ENCODE measurements at places on chromosomes 16 and 17.

GRCh38 chr17:82690786-82691489 is 7.6 kb downstream of the RAB40B start:
- DNase-seq = no peak

DNA sequence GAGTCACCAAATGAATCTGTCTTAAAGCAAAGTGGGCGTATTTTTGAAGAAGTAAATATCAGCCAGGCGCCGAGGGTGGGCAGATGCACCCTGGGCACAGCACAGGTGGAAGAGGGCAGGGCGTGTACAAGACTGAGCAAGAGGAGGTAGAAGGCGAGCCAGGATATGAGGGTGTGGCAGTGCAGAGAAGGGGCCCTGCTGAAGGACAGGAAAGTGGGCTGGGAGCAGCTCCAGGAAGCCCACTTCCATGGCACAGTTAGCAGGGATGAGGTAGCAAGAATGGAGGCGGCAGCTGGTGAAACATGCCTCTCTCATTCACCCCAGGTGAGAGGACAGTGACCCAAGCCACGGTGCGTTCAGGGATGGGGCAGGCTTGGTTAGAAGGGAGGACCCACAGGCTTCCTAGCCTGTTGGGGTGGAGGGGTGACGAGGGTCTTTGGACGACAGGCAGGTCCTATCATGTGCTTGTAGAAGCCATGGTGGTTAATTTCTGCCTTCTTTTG is 149.3 kb downstream of the CLEC16A start:
- DNase-seq = no peak

- DNase-seq = no peak
Observed at GRCh38 chr16:89536886-89537548, 23.5 kb upstream of the RPL13 start.

- no peak for DNase-seq
Observed at GRCh38 chr17:5832886-5833285, 237.3 kb upstream of the WSCD1 start.

GRCh38 chr17:49101054-49101534 is 31.5 kb upstream of the B4GALNT2 start:
- DNase-seq = no peak

DNA sequence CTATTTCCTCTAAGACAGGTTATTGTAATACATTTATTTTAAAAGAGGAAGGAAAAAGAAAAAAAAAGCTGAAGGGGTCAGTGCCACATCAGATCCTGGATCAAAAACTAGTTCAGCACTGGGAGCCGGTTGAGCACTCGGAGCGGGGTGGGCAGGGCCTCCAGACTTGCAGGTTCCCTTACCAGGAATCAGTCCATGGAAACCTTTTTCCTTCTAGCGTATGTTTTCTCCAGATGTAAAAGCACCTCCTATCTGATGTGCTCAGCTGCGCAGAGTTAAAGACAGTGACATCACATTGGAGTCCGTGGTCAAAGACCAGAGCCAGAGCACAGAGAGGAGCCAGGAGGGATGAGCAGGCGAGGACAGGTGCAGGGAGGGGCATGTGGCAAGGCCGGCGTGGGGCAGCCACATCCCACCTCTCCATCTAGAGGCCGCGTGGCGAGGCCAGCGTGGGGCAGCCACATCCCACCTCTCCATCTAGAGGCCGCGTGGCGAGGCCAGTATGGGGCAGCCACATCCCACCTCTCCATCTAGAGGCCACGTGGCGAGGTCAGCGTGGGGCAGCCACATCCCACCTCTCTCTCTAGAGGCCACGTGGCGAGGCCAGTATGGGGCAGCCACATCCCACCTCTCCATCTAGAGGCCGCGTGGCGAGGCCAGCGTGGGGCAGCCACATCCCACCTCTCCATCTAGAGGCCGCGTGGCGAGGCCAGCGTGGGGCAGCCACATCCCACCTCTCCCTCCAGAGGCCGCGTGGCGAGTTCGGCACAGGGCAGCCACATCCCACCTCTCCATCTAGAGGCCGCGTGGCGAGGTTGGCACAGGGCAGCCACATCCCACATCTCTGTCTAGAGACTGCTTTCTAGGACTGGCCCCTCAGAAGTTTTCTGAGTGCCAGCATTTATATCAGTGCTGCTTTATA is 166.8 kb upstream of the CHMP6 start:
- no peak for DNase-seq

DNA sequence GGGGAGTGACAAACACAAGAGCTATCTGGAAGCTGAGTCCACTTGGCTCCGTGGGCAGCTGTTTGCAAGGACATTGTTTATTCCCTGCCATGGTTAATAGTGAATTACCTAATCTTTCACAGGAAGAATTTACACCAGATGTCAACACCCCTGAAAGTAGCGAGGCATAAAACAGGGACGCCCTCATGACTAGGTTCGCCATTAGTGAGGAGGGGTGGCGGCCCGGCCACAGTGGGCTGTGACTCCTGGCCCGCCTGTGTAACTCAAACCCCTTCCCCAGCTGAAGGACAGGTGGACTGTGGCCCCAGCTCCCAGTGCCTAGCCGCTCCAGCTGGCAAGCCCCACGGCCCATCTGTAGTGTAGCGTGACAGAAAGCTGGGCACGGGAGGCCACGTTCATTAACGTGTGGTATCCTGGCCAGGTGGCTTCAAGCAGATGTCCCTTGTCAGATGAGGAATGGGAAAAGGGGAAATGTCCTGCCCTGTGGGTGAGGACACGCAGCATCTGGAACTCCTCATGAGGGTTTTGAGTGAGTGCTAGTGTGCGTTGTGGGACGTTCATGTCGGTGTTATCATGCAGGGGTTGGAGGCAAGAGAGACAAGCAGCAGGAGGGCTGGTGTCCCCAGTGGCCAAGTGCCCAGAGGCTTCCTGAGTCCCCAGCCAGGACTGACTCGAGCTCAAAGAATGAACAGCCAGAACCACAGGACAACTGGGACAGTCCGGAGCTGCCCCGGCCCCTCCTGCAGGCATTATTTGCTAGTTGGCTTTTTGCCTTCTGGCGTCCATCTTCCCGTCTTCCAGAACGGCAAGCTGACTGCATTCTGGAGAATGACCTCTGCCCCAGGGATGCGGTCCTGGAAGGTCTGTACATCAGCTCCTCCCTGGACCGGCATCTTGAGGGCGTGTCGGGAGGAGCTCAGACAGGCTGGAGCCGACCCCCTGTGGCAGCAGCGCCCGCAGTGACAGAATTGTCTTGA is 19.2 kb downstream of the KDM8 start:
- DNase-seq = no peak

DNA sequence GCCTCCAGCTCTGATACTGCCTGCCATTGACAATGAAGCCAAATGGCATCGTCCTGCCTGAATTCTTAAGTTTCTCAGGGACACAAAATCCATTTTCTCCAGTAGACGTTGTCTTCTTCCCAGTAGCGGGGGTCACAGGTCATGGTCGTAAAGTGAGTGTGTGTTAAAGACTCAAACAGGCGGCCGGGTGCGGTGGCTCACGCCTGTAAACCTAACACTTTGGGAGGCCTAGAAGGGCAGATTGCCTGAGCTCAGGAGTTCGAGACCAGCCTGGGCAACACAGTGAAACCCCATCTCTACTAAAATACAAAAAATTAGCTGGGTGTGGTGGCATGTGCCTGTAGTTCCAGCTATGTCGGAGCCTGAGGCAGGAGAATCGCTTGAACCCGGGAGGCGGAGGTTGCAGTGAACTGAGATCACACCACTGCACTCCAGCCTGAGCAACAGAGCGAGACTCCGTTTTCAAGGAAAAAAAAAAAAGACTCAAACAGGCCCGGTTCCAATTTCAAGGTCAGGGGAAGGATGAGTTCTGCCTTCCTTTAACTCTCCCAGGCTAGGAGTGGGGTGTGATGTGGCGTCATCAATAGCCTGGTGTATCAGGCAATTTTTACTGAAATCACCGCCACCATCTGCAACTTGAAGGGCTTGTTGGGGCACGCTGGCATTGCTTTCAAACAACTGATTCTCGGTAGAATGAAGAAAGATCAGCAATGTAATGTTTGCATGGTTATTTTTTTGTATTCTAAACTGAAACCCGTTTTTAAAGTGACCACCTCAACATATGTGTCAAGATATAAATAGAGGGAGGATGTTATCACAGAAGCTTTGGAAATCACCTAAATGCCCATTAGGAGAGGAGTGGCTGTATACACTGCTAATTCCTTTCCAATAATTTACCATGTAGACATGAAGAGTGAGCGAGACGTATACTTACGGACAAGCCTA is 91.0 kb downstream of the WSCD1 start:
- DNase-seq = no peak

- no peak for DNase-seq
Observed at GRCh38 chr17:59370593-59371299, 39.3 kb downstream of the YPEL2 start.

- no peak for DNase-seq
Observed at GRCh38 chr16:78310990-78311561, 211.6 kb downstream of the WWOX start.

DNA sequence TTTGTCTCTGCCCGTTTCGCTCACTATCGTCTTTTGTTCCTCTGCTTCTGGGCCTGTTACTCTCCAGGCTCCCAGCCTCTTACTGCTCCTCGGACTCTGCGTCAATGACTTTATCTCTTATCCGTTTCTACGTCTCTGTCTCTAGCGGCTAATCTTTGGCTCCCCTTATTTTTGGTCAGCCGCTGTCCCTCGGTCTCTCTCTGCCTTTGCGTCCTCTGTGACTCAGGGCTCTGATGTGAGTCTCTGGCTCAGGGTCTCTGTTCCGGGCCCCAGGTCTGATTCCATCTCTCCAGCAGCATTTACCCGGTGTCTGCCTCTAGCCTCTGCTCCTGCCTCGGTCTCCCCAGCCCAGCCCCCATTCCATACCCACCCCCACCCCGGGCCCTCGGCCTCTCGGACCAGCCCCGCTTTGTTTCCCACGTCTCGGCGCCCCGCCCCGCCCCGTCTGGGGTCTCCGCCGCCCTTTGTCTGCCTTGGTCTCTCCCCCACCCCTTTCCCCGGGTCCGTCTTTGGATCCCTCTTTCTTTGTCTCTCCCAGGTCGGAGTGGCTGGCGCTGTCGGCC is 547 bp upstream of the ZNF48 start:
- no peak for DNase-seq

Measured in stimulated activated naive CD8-positive, alpha-beta T cell treated with anti-CD3 and anti-CD28 coated beads, Interleukin-15, amount 100 ng/mL, for 72 hours (primary cell).